ENCODE measurements at places on chromosomes 11 and 22. TPM values are rescaled to one million over a fixed set of nuclear protein-coding genes. Genes with fewer than 3 reads are reported as not detected.

The OR2AG2 gene
- 0.01 TPM for total RNA-seq

The IPO7 gene
- total RNA-seq = 106 TPM

The SCGB1D2 gene
- not detected for total RNA-seq

The AASDHPPT gene
- 32.4 TPM for total RNA-seq

The WT1 gene
- total RNA-seq = 5.9 TPM

The CABP2 gene
- not detected for total RNA-seq

The SLC5A12 gene
- not detected for total RNA-seq

The LDLRAD3 gene
- total RNA-seq = 21.7 TPM

All from A549 treated with CpdA at 1 μM for 4 hours (cell line).